ENCODE measurements at places on chromosomes 2 and 18. TPM values are rescaled to one million over a fixed set of nuclear protein-coding genes. Genes with fewer than 3 reads are reported as not detected.

DNA sequence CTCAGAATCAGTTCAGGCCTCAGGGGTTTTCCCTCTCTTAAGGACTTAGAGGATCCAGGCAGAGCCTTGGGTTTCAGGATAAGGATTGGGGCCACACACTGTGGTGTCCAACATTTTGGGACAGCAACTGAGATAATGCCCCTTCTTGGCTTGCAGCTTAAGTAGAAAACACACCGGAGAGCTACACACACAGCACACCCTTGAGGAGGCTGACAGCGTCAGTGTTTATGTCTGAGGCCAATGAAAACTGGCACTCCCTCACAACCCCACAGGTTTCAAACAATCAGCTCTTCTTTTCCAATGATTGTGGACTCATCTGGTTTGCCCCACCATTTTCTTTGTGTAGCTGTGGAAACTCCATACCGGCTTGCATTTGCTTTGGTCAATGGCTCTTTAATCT is 257.7 kb downstream of the CDCA7 start:
- no peak for DNase-seq

DNA sequence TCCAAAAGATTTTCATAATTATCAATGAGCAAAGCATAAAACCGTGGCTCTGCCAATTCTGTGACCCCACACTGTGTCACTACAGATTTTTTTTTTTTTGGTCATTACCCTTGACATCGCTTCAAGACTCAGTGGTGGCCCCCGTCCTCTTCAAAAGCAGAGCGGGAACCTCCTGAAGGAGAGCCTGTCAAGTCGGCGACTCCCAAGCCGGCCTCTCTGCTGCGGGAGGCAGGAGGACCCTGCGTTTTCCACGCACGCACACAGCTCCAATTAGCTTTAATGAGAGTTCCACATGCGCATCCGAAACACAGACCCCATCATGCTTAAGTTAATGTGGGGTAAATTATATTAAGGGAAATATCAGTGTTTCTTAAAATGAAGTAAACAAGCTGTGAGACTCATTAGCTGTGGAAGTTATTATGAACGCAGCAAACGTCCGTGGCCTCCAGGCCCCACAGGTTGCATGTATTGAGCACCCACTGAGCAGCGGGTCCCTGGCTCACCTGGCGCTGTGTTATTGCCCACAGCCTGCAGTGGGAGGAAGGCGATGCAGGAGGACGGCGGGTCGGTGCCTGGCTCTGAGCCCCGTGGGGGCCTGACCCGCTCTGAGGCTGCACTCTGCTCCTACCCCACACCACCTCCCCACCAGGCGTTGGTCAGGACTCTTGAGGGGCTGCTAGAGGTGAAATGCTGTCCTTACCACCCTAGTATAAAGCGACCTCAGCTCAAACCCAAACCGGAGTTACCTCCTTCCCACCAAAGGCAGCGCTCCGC is 181.0 kb upstream of the SALL3 start:
- no peak for DNase-seq

DNA sequence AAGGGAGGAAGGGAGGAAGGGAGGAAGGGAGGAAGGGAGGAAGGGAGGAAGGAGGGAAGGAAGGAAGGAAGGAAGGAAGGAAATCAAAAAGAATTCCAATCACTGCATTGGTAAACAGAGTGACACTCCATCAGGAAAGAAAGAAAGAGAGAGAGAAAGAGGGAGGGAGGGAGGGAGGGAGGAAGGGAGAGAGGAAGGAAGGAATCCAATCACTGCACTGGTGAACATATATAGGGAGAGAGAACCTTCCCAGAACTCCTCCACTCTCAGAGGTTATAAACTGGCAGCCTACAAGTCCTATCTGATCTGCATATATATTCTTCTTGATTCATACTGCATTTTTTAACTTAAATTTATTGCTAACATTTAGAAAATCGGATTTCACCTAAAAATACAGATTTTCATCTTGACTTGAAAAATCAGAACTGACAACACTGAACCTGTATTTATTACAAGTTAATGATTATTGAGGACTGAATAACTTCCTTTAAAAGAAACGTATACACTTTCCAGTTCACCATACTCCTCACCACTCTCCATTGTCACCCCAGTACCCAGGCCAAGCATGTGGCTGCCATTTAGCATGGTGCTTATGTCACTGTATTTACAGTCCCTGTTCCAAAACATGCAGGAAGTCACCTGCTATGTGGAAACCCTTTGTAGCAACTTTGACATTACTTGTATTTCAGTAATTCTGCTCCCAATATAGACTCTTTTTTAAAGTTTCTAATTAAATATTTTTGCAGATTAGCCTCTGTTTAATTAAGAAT is 83.5 kb downstream of the ANTXR1 start:
- DNase-seq, result no peak

DNA sequence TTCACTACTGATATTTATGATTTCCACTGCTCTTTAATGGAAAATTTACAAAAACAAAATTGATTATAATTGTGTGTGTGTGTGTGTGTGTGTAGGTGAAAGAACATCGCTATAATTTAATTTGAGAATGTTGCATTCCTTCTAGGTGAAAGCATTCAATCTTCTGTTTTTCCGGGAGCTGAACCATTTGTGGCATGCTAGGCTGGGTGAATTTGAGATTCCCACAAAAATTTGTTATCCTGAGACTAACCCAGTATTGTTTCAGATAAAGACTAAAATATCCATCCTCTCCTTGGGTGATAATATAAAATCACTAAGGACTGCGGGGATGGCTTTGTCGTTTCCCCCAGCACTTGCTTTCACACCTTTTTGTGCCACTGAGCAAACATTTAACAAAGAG is 911.2 kb upstream of the PIK3C3 start:
- no peak for DNase-seq

DNA sequence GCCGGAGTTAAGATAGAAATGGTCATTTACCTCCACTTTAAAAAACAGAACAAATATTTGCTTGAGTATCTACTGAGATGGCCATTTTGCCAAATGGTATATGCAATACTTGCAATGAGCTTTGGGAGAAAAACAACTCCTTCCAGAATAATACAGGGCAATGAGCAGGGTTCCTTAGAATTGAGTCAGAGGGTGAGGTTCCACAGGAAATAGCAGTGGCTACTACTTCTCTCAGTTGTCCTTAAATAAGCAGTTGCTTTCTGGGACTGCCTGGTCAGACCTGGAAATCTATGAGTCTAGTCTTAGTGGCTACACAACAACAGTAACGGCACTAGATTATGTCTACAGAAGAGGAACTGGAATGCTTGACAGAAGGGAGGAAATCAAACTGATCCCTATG is 80.9 kb upstream of the CCDC85A start:
- DNase-seq, result no peak

DNA sequence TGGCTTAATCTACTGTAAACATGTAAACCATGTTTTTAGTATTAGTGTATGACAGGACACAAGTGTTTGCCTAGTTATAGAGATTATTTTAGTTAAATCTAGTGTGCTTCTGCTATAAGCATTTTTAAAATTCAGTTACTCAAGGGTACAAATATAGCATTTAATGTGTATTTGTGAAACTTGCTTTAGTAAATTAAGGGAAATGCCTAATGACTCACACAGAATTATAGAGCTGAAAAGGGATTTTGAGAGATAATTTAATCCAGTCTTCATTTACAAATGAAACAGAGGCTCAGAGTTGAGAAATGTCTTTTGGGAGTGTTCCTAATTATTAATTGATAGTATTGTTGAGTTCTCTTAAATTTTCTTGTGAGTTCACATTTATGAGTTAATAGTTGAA is 8.2 kb downstream of the ACTR3 start:
- no peak for DNase-seq

GRCh38 chr2:140542627-140543026 is 1588.2 kb downstream of the LRP1B start:
- no peak for DNase-seq

DNA sequence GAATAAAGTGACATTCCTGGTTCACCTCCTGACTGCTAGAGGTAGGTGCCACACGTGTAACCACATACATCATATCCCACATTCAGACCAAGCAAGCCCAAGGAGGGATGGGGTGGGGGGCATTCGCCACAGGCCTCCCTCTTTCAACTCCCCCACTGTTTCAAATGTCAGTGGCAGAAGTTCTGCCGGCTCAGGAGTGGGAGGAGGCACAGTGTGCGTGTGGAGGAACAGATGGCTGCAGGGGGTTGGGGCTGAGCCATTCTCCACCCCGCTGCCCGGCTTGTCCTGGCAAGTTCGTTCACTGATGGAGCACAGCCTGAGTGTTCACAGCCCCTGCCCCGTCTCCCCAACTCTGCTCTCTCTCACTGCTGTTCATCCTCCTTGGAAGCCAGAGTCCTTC is 75.4 kb upstream of the TANC1 start:
- no peak for DNase-seq

- no peak for DNase-seq
These were observed 87.8 kb downstream of the GBX2 start for GRCh38 chr2:236080412-236080811.

The KCNE4 gene
- 3.6 TPM for polyA plus RNA-seq

The SERPINB4 gene
- polyA plus RNA-seq, result not detected

The CDH19 gene
- 0.68 TPM for polyA plus RNA-seq

The GALNT13 gene
- polyA plus RNA-seq, result 1.7 TPM

The ARHGEF4 gene
- 47.6 TPM for polyA plus RNA-seq

Measured in brain (organoid and tissue), 16 donors.